ENCODE measurements at places on chromosomes 2 and 18.

GRCh38 chr2:174717916-174718315 is 46.4 kb downstream of the CHRNA1 start:
- DNase-seq, result no peak

DNA sequence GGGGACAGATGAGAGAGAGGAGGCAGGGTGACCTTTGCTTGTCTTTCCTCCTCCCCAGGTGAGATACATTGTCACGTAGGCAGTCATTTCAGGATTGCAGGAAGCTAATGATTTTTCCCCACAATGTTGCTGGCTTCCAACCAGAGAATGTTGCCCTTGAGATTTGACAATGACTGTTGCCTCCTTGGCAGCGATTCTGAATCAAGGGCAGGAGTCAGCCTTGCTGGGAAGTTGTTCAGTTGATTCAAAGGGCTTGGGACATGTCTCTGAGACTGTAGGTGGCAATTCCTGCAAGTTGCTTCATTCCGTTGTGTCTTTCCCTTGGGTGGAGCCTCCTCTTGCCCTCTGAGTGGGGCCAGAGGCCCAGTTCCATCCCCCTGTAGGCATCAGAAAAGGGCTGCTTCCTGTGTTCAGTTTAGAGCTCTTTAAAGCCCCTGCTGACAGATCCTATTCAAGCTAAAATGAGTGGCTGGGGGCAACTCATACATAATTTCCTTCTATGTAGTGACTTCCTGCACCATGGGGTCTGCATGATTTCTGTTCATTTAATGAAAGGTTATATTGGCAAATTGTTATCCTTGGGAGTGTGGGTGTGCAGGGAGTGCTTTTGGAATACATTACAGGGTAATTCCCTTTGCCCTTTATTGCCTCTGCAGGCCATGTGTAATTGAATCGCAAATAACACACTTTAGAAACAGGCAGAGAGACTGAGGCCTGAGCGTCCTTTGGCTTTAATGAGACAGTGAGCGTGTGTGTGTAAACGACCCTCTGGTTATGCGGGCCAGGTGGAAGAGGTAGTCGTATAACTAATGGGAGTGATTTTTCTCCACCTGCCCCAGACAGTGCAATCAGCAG is 52.4 kb downstream of the GPR39 start:
- DNase-seq, result peak; percentile 32

- DNase-seq, result no peak
Measured at GRCh38 chr18:34911661-34912384, 129.4 kb upstream of the MAPRE2 start.

DNA sequence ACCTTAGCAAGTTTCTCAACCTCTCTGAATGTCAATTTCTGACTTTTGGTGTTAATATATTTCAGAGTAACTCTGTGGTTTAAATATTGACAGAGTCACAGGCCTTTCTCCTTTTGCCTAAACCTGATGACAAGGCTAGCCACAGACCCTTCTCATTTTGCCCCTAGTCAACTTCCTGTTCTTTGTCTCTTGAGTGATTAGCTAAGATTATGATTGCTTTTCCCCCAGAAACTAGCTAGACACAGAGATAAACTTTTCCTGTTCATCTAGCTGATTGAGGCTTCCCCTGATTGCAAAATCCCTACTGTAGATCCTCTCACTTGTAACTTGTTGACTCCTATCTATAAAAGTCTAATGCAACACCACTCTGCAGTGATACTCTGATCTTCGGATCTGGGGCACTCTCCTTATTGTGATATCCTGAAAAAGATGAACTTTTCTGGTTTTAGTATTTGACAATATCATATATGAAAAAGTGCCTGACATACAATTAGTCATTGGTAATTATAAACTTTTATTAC is 241.4 kb downstream of the ZNF385B start:
- no peak for DNase-seq

DNA sequence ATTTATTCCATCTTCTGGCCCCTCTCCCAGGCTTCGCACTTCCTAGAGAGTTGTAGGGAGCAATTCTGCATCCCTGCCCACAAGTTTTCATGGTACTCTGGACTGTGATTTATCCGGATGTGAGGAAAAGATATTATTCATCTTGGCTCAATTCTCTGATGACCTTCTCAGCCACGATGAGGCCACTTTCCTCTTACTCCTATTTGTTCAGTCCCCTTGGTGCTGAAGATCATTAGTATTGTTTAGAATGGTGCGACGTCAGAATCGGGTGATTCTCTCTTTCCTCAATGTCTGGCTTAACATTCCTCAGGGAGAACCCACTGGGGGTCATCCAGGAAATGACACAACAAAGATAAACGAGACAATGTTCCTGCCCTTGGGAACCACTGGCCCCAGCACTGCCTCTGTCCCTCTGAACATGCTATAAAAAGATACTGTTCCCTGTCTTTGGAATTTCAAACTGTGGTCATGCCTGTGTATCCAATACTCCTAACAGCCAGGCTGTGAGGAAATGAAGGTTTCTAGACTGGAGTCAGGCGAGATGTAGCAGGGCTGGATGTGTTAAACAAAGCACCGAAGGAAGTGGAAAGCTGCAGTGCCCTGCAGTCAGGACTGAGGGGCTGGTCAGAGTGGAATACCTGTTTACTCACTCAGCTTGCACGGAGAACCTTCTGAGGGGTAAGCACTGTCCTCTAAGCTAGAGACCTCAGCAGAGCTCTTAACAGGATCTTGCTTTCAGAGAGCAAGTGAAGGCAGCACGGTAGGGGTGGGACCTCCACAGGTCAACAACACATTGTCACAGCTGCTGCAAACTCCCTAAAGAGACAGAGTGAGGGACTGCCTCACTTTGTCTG is 12.9 kb upstream of the GLI2 start:
- DNase-seq, result no peak

GRCh38 chr2:49044350-49045079 is 109.8 kb downstream of the FSHR start:
- DNase-seq, result no peak

Measured in NCI-H1092 (cell line).